ENCODE measurements at places on chromosomes 5 and 9.

DNA sequence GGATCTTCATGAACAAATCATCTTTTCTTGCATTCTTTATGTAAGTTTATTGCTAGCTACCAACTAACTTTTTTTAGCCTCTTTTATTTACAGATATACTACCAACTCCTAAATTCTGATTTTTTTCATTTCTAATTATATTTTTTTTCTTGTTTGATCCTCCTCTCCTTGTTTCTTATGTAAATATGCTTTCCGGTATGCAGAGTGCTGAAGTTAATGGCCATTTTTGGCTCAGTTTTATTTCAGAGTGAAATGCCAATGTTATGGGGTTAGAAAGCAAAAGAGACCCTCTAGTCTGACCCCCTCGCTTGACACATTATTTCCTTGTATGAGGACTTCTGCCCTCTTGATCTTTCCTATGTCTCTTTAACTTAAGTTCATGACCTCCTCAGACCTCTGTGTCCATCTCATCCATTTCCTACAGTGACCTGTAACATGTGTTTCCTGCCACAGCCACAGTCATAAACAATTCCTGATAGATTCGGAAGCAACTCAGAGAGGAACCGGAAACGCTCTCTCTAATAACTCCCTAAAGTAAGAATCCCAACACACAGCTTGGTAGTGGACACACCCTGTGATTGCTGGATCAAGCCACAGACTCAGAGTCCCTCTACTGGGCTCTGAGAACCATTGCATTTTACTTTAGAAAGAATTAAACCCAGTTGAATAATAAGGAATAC, 42.9 kb upstream of the AFAP1L1 start:
- DNase-seq: no peak

- no peak for DNase-seq
These were observed 2.6 kb downstream of the CLPTM1L start for GRCh38 chr5:1342268-1342667.

GRCh38 chr9:72542917-72543316, 21.5 kb downstream of the TMC1 start:
- DNase-seq: no peak

DNA sequence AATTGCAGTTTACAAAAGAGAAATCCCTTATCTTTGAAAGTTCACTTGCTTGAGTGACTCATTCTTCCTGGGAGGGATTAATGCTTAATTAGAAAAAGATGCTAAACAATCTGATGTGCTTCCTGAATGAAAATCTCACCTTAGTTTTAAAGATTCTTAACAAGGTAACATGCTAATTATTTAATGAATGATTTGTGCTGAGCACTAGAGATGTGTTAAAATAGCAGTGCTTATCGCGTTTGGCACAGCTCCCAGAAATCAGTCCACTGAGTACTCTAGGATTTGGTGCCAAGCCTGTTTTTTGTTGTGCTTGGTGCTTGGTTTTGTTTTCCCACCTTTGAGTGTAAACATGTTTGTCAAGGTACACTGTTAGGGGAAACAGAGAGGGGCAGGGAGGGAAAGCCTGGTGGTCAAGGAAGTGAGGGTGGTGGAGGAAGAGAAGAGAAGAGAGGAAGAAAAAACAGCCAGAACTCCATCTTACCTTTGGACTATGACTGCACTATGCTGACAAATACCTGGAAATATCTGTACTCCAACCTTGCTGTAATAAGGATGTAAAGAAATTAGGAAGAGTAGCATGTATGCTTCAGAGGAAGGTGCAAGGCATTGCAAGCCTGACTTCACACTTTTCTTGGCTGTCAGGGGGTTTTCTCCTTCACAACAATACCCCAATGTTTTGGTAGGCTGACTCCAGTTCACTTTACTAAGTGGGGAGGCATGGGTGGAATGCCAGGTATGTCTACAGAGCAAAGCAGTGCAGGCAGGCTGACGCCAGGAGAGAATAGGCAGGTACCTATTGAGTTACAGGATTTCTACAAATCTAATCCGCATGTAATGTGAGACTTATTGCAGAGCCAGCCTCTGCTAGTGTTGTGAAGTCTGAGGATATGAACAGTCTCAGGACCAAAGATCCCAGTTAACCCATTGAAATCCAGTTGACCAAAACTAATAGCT, 157.2 kb upstream of the ISL1 start:
- DNase-seq: no peak

DNA sequence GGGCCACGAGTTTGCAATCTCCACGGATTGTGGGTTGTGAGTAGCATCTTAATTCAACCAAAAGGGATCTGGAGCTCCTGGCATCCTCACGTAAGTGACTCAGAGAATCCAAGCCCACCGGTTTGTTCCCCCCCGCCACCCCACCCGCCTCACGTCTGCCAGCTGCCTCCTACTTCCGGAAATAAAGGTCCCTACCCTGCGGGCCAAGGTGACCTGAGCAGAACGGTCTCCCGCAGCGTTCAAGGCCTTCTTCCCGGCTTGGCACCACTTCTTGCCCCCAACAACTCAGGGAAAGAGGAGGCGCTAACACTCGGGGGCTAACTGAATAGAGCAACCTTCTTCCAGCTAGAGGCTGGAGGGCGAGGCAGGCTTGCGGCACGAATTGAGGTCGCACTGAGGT, 8.8 kb upstream of the GPRIN1 start:
- DNase-seq: no peak
